ENCODE measurements at places on chromosomes 5 and 9.

GRCh38 chr9:85118990-85119755 lies 449.6 kb downstream of the NTRK2 start:
- DNase-seq, result no peak

DNA sequence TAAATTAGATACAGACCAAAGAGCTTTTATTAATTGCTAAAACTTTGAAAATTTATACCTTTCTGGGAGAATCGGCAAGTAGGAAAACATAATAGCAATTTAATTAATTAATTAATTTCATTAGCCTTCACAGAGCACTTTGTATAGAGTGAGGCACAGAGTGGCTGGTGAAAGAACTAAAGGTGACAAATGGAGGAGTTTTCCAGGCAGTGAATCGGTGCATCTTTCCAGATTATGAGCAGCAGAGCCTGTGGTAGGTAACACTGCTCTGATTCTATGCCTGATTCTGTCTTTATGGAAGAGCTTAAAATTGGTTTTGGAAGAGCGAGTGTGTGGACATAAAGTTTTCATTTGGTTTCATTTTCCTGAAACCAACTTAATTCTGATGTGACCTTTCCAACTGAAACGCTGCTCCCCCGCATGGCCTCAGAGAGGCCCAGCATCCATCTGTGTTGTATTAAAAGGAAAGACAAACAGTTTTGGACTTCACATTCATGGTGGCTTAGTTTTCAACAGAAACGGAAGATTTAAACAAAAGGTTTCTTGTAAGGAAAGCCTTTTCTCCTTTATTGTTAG lies 188.9 kb upstream of the RPS23 start:
- no peak for DNase-seq

- DNase-seq, result no peak
Measured at GRCh38 chr9:103789686-103790085, 304.4 kb upstream of the SMC2 start.

DNA sequence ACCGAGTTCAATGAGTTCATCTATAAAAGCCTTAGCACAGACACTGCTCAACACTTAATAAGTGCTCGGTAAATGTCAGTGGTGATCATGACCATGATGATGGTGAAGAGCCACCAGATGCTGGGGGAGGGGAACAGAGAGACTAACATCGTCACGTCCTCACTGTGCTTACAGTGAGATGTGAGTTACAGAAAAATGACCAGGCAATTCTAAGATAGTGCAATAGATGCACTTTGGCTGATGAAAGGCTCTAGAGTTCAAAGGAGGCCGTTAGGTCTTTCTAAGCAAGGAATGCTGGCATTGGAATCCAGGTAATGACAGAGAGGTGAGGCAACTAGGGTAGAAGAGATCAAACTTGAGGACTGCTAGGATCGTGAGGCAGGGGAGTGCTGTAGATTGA lies 36.7 kb downstream of the ARL15 start:
- no peak for DNase-seq

GRCh38 chr9:123353984-123354591 lies 1.9 kb upstream of the CRB2 start:
- DNase-seq, result no peak

DNA sequence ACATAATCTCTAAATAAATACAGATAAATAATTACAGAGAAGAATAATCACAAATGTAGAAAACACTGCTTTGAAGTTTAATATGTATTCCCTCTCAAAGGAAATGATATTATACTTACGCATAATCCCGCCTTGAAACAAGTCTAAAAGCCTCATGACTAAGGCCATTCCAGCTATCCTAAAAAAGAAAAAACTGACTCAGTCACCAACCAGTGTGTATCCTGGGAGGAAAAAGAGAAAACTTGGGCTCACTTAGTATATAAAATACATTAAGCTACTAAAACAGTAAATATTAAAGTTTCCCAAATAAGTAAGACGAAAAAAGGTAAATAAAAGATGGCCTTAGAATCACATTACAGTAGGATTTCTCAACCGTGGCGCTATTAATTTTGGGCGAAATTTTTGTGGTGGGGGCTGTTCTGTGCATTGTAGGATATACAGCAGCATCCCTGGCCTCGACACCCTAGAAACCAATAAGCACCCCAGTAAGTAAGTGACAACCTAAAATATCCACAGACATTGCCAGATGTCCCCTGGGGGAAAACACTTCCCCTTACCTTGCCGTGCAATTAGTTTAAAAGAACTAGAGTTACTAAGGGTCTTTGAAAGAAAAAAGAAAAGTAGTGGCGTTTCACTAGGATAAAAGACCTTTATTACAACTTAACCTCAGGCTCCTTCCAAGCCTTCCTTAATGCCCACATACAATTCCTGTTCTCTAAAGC lies 1.1 kb downstream of the HSPA9 start:
- DNase-seq, result no peak

DNA sequence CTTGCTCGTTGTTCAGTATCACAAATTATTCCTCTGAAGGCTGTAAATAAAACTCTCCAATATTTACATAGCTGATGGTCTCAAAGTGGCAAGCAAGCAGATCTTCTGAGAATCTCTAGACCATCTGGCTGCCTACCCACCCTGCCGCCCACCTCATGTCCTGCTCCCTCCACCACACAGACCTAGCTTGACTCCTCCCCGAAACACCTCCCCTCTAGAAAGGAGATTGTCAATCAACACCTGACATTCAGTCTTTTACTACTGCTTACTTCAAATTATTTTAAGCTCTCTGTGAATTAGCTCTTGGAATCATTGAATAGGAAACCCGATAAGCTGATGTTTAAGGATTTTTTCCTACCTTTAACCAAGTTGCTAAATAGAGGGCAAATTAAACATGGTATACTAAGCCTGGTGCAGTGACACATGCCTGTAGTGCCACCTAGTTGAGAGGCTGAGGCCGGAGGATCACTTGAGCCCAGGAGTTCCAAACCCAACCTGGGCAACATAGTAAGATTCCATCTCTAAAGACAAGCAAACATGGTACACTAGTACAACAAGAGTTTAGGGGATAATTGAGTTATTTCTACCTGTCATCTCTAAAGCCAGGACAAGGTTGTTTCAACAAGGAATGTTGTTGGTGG lies 10.9 kb upstream of the SOWAHA start:
- no peak for DNase-seq

GRCh38 chr9:123364241-123364824 lies 8.3 kb downstream of the CRB2 start:
- no peak for DNase-seq

DNA sequence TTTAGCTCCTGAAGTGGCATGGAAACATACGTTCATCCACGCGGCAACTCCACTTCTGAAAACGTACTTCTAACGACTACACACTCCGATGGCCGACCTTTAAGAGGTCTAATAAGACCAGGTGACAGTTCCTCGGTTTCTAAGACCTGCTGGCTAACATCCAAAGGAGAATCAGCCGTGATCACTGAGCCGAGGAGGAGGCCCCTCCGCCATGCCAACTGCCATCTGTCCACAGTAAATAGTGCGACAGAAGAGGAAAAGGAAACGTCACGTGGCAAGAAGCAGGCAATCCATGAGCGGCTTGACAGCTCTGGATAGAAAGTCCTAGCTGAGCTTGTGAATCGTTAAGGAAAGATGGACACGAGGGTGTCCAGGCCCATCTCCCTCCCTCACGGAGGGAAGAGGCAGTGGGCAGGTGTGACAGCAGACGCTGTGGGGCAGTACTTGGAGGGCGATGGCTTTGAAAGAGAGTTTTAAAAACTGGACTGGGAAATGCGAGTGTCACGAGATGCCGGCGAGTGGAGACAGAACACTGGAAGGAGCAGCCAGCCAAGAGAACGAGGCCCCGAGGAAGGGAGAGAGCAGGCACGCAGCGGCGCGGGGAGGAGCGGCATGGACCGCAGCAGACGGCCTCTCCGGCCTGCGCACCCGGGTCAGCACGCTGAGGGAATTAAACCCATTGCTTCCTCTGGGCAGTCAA lies 66.7 kb upstream of the TBC1D9B start:
- no peak for DNase-seq

DNA sequence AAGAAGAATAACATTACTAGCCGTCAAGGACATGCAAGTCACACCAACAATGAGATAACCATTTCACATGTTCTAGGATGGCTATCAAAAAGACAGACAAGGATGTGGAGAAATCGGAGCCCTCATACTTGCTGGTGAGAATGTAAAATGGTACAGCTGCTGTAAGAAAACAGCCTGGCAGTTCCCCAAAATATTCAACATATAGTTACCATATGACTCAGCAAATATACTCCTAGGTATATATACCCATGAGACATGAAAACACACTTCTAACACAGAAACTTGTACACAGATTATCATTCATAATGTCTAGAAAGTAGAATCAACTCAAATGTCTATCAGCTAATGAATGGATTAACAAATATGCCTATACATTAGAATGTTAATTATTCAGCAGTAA lies 105.4 kb upstream of the PCAT7 start:
- no peak for DNase-seq

GRCh38 chr5:63774939-63775338 lies 187.3 kb downstream of the HTR1A start:
- no peak for DNase-seq

DNA sequence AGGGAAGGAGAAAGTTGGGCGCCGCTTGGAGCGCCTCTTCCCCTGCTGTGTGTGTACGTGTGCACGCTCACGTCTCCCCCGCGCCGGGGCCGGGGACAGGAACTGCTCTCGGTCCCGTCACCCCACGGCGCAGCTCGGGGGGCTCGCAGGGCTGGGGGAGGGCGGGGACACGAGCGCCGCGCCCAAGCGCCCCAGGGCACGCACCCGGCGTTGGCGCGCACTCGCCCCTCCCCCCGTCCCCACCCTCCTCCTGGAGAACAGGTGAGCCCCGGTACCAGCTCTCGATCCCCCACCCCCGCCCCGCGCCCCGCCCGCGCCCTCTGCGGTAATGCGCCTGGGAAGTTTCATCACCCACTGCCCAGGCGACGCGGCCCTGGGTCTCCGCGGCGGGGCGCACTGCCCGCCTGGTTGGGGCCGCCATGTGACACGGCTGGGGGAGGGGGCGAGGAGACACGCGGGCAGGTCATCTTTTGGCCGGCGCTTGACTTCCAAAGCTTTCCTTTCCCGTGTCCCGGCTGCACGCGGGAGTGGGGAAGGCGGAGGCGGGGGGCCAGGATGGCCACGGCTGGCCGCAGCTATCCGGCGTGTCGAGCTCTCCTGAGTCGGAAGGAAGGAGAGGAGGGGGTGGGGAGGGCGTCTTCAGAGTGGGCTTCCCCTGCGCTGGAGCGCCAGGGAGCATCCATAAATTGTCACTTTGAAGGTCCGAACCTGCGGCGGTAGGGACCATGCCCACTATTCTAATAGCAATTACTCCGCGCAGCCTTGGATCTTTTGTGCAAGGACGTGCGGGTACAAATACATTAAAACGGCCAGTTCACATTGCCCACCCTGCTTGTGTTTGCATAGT lies 1.5 kb upstream of the STC2 start:
- DNase-seq, result no peak

- DNase-seq, result no peak
Measured at GRCh38 chr5:181236471-181236870, 7.2 kb downstream of the RACK1 start.

- no peak for DNase-seq
Measured at GRCh38 chr5:102796498-102796897, 41.4 kb downstream of the PAM start.

DNA sequence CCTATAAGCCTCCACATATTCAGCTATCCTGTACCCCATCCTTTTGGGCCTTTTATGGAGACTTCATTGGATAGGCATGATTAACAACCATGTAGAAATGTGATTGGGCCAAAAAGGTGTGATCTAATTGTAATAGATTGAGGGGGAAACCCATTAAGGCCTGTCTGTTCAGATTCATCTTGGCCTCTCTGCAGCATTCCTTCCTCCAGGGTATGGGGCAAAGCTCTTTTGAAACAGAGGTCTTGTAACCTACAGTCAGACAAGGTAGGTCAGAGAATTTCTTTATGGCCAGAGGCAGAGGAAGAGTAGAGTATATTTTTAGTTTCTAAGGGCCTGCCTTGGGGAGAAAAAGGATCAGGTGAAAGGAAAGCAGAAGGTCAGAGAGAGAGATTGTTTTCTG lies 98.5 kb downstream of the INVS start:
- DNase-seq, result no peak

- DNase-seq, result no peak
Measured at GRCh38 chr9:132295181-132295580, 59.6 kb downstream of the SETX start.

GRCh38 chr5:483434-484140 lies 40.6 kb downstream of the EXOC3 start:
- no peak for DNase-seq

GRCh38 chr5:123035360-123035917 lies 1.1 kb downstream of the PPIC start:
- no peak for DNase-seq

Data from stimulated activated CD8-positive, alpha-beta memory T cell treated with anti-CD3 and anti-CD28 coated beads, Interleukin-15, amount 100 ng/mL, for 4 hours (primary cell).